ENCODE measurements at places on chromosomes 13 and 19.

GRCh38 chr13:25827831-25828465 lies 223.9 kb downstream of the SHISA2 start:
- no peak for DNase-seq

DNA sequence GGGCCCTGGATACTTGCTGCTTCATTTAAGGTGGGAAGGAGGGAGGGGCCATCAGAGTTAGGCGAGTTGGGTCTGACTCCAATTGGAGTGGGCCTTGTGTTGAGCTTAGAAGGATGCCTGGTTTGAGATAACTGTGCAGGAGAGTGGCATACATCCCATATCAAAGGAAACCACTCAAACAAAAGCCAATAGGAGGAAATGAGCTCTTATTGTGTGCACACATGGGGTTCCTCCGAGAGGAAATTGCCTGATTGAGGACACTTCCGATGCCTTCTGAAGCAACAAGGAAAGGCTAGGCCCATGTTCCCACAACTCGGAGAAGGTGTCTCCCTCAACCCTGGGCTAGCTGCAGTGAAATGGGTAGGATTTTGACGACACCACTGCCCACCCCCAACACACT lies 19.6 kb downstream of the MBNL2 start:
- no peak for DNase-seq

DNA sequence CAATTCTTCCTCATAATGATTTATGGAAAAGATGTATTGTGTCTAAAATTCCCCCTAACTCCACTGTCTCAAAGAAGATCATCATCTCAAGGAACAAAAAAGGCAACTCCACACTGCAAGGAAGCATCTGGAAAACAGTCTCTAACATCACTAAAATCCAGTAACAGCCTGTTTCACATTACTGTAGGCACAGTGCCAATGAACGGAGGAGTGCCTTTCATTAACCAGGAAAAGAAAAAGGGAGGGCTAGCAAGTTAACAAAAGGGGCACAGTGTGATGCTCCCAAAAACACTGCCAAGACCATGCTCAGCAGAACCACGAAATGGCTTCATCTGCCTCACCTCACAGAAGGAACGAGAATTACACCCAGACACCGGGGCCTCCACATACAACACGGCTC lies 8.5 kb downstream of the TMTC4 start:
- no peak for DNase-seq

- DNase-seq: no peak
Measured at GRCh38 chr13:106003651-106004050, 531.8 kb downstream of the EFNB2 start.

DNA sequence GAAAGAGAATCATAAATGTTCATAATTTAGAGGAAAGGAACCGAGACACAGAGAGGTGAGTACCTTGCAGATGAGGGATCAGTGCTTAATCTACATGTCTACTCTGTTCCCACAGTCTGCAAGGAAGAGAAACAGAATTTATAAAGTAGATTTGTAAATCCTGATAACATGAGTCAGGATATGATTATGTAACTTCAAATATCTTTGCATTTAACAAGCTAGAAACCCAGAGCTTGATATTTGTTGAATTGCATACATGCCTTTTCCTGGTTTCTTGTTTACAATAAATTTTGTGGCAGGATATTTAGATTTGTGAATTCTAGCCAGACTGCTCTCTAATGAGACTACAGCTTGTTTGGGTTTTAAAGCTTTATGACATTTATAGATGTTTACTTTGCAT lies 219.2 kb downstream of the ENOX1 start:
- DNase-seq: no peak

DNA sequence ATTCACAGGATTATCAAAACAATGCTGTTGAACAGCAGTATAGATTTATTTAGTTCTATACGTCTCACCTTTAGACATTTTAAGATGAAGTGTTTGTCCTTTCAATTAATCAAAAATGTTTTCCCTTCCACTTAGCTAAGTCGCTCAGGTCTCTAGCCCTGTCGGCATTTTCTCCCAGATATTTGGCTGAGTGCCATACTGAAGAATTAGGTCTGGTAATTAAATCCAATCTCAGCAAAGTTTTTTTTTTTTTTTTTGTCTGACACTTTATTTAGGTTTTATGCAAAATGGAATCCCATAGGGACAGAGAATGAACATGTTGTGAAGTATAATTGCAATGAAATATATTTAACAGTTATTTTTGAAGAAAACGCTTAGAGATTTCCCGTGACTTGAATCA lies 44.1 kb downstream of the RFC3 start:
- DNase-seq: no peak

DNA sequence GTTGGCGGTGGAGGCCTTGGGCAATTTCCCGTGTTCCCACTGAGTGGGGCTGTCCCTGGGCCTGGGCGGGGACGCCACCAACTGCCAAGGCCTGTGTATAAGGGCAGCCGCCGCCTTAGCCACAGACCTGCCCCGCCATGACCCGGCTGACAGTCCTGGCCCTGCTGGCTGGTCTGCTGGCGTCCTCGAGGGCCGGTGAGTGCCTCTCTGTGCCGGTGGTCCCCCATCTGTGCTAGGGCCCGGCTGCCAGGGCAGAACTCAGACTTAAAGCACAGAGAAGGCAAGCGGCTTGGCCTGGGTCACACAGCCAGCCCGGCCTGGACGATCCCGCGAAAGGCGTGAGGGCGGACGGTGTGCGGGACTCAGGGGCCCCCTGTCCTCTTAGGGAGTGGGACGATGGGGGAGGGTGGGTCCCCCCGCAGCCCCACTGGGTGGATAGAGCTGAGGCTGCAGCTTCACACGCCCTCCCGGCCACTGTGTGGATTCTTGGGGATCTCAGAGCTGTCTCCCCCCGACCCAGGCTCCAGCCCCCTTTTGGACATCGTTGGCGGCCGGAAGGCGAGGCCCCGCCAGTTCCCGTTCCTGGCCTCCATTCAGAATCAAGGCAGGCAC lies at the start of gene AZU1:
TSS of gene AZU1 (plus strand) at position 128 of the 612 bp plus-strand sequence. CDS start at position 138, 10 bp downstream.
- no peak for DNase-seq

GRCh38 chr19:2578901-2579677 lies 103.2 kb downstream of the GADD45B start:
- peak; percentile 71 for DNase-seq

GRCh38 chr13:94459116-94459515 lies 20.4 kb downstream of the DCT start:
- no peak for DNase-seq

GRCh38 chr19:14567079-14567478 lies 4.8 kb downstream of the NDUFB7 start:
- no peak for DNase-seq

DNA sequence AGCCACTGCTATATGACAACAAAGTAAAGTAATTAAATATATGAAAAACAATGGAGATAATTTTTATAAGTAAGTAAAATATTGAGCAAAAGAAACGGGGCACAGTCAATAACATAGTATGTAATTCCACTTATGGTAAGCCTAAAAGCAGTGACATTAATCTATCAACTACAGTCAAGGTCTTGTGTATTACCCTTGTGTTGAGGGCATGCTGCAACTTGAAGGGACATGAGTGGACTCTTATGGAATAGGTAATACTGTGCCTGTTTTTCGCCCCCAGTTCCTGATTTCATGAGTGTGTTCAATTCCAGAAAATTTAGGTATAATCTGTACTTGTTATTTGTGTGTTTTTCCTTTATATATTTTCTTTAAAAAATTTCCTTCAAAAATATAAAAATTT lies 201.3 kb upstream of the SLITRK6 start:
- no peak for DNase-seq

GRCh38 chr13:58474581-58474980 lies 843.0 kb downstream of the PCDH17 start:
- DNase-seq: no peak

DNA sequence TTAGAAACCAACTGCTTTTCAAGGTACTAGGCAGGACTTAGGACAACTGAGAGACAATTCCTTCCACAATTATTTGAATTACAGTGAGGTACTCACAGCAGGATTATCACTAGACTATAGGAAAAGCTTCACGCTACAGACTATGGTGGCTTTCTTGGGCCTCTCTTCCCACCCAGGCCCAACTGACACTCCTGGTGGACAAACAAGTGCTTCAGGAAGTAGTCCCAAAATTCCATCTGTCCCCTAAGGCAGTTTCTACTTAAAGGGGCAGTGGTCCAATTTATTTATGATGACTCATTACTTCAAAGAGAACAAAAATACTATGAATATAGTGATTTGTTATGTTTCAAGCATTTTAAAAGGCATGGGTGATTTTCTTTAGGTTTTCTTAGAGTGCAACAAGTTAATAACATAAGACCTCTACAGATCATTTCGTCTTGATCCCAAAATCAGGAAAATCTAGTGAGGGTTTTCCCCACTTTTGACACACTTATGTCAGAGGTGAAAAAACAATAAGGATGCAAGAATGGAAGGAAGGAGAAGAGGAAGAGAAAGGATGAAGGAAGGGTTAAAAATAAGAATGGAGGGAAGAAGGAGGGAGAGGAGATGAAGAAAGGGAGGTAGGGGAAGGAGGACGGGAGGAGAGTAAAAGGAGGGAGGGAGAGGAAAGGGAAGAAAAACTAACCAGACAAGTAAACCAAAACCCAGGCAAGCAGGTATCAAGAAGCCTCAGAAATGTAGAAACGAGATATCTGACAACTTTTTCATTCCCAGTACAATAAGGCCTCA lies 100.7 kb downstream of the SERP2 start:
- no peak for DNase-seq

GRCh38 chr19:5005096-5005495 lies 36.2 kb downstream of the KDM4B start:
- no peak for DNase-seq

- DNase-seq: no peak
Measured at GRCh38 chr19:53885036-53885435, 3.0 kb downstream of the PRKCG start.

- no peak for DNase-seq
Measured at GRCh38 chr13:30753030-30753616, 17.8 kb downstream of the ALOX5AP start.

DNA sequence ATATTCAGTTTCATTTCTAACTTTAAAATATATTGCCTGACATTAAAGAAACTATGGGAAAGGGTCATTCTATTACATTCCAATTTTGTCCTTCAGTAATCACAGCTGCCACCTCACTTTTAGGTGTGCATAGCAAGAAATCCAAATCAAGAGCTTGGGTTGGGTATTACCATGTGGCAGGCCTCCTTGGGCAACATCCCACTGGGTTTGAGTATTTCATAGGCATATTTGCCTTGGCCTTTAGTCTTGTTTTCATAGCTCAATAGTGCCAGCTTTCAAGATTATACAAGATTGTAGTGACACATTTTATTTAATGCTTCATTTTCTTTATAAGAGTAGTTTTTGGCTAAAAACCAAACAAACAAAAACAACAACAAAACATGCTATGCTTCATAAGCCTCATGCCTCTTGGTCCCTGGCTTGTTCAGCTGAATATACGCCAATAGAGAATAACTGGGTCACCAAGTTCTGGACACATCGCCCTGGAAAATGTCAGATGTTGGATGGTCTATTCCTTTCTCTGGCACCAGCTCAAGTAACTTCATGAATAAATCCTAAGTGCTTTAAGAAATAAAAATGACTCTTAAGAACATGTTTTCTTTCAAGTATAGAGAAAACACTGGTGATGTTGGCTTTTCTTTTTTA lies 167.4 kb upstream of the STARD13 start:
- no peak for DNase-seq

DNA sequence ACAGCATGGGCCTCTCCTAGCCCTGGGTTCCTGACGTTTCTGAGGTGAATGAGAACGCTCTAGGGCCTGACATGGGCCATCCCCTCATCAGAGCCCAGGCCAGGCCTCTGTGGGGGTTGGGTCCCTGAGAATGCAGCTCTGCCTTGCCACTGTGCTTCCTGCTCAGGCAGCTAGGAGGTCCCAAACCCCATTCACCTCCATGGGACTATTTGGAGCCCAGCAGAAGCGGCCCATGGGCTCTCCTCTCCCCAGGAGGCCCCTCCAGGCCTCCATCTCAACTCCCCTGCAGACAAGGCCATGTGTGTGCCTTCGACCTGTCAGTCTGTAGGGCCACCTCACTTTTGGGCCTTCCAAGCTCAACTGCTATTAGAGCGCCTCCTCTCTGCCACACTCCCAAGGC lies 36.9 kb downstream of the ELL start:
- DNase-seq: no peak

GRCh38 chr13:73913751-73914518 lies 220.3 kb downstream of the KLF12 start:
- no peak for DNase-seq

DNA sequence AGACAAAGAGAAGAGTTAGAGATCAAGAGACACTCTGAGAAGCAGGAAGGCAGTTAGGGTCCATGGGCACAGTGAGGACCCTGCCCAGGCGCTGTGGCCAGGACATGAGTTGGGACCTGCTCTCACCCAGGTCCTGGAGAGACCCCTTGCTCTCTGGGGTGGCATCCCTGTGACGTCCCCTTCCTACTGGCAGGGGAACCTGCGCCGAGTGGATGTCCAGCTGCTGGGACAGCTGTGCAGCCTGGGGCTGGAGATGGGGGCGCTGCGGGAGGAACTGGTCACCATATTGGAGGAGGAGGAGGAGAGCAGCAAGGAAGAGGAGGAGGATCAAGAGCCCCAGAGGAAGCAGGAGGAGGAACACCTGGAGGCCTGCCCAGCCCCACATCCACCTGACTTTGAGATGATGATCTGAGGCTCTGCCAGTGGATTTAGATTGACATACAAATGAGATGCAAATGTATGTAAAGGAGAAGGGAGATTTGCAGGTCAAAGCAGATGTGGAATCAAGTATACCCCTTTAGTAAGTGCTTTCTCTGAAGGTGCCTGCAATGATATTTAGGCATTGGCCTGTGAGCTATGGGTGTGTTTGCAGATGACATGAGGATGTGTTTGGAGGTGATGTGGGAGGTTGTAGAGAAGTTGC lies 978 bp downstream of the ERICH4 start:
- no peak for DNase-seq

GRCh38 chr13:91014696-91015095 lies 332.8 kb upstream of the MIR17HG start:
- DNase-seq: no peak

DNA sequence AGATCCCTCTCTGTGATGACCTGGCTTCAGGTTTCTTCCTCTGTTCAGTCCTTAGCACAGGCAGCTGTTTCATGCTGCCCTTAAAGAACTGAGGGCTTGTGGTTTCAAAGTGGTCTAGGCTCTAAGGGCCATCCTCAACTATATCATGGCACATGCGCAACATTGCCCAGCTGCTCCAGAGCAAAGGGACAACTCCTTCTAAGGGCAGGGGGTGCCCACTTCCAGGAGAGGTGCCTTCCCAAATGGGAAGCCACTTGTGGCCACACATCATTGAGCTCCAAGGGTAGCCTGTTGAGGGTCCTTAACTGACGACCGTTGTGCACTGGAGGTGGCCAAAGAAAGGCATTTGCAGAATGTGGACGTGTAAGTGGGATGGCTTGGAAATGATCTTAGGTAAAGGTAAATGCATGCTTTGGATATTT lies 7.3 kb downstream of the GPR183 start:
- no peak for DNase-seq

GRCh38 chr13:27353166-27353583 lies 71.2 kb upstream of the GTF3A start:
- DNase-seq: peak; percentile 59

- peak; percentile 80 for DNase-seq
Measured at GRCh38 chr19:925526-926322, at the start of gene ARID3A. Gene ARID3A, plus strand, starts transcription at chr19:926035. Its CDS starts 3,494 bp downstream, at chr19:929529.

GRCh38 chr19:1725100-1726064 lies 27.9 kb upstream of the ONECUT3 start:
- peak; percentile 58 for DNase-seq
